ENCODE measurements at places on chromosomes 12 and 14.

DNA sequence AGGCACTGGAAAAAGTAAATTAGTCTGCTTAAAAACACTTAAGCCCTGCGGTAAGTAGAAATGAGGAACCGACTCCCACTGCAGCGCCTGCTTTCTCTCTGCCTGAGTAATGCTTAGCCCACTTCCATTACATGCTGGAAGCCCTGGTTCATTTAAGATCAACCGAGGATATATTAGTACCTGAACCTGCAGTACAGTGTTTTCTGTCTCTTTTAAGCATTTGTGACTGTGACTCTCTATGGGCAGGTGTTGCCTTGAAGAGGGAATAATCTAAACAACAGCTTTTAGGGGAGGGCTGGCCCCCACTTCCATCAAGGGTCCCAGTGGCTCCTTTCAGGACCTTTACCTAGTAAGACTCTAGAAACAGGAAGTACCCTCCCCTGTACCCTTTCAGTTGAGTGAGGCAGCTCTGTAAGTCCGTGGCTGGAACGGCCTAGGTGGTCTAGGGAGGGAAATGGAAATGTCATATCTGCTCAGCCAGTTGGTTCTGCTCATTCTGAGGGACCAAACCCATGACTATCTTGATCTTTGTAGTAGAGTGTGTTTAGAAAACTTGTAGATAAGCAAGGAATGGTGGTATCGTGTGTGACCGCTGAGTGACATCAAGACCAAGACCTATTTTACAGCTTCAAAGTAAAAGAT is 56.2 kb downstream of the FNTB start:
- no peak for DNase-seq

DNA sequence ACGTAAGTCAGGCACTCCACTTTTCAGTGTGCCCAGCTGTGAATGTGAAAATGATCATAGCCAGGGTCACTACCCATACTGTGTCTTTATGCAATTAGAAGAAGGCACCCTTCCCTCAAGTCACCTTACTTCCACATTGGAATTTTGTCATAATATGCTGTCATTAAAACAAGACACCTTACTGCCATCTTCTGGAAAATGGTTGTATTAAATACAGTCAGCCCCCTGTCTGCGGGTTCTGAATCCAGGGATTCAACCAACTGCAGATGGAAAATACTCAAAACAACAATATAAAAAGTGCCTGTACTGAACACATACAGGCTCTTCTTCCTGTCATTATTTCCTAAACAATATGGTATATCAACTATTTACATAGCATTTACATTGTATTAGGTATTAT is 70.2 kb upstream of the TBX5 start:
- DNase-seq: no peak

- DNase-seq: no peak
Observed at GRCh38 chr14:65549429-65549828, 136.9 kb downstream of the FUT8 start.

DNA sequence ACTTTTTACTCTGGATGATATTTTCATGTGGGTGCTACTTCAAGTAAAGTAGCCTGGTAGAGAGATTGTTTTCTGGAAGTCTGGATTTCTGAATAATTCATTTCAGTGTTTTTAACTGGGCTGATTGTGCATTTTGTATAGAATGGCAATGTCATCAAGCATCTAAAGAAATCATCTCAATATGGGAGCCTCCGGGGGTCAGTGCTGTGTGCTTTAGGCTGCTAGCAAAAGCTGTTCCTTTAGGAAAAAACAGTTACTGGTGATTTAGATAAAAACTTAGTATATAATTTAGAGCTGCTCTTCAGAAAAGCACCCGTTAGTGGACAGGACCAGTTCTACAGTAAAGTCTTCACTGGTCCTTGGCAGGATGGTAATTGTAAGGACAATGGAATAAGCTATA is 5.1 kb downstream of the UBE3B start:
- no peak for DNase-seq

DNA sequence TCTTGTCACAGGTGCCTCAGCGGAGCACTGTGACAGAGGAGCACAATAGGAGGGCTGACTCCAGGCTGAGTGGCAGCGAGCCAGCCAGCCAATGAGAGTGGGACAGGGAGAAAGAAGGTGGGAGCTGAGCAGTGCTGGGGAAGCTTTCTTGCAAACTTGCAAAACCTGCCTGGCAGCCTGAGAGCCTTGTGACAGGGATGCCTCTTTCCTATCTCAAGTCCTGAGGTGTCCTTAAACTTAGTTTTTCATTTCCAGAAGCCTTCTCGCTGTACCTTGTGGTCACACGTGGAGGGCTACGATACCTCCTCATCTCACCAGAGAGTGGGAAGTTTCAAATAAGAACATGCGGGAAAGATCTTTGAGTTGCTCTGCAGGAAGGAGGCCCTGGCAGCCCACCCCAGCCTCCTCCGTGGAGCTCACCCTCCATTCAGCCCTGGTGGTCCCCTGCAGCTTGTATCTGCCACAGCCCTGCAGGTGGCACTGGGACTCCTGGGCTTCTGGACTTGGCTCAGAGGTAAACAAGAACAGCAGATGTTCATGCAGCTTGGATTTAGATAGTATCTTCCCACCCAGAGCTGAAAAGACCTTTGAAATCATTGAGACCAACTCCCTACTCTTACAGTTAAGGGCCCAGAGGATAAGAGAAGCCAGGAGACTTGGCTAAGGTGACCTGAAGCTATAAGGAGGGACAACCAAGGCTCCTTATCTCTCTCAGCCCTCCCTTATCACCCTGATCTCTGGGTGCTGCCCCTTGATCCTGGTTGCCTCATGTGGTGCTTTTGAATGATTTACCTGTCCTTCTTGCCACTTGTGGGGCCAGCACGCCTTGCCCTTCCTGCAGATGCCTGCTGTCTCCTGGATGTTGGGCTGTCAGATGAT is 153.5 kb upstream of the MAX start:
- no peak for DNase-seq

DNA sequence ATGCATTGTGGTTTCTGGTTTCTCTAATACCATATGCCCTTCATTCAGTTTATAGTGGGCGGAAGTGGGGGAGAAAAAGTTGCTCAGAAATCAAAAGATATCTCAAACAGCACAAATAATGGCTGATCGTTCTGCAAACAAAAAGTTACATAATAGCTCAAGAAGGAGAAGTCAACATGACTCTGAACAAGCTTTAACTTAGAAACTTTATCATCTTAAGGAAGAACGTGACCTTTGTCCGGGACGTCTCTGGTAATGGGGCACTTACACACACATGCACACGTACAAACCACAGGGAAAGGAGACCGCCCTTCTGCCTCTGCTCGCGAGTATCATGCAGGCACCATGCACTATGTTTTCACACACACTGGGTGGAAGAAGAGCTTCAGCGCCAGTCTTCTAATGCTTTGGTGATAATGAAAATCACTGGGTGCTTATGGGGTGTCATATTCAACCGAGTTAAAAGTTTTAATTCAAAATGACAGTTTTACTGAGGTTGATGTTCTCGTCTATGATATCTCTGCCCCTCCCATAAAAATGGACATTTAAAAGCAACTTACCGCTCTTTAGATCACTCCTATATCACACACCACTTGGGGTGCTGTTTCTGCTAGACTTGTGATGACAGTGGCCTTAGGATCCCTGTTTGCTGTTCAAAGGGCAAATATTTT is 4.7 kb downstream of the FOS start:
- no peak for DNase-seq

DNA sequence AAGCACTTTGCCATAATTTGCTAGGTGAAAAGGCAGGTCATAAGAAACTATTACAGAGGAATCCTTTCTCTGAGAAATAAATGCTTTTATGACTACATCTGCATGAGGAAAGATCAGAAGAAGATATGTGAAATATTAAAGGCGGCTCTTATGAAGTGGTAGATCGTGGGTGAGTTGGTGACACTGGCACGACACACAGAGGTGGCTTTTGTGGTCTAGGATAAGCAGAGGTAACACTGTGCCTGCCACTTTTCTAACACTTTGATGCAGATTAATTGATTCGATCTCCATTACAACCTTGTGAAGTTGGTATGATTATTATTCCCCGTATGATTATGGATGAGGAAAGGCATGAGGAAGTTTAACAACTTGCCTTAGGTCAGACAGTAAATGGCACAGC is 60.0 kb upstream of the ELK3 start:
- no peak for DNase-seq

GRCh38 chr14:67405771-67406170 is 6.2 kb downstream of the PLEK2 start:
- DNase-seq: no peak

- DNase-seq: no peak
Observed at GRCh38 chr14:103679351-103679750, 35.9 kb downstream of the XRCC3 start.

DNA sequence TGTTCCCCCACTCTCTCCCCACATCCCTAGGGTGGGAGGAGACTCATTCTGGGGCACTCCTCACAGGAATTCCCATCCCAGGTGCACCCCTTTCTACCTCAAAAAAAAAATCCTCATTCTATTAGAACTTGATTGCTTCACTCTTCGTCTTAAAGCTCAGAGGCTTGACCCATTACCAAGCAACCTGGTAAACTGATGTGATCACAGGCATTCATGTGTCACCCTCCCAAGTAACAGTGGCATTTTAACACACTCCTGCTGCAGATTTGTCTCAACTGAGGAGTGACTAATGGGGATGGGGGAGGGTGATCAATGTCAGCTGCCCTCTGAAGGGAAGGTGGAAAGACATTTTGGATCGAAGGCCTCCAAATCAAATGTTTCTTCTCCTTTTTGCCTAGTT is 78.1 kb upstream of the PTHLH start:
- no peak for DNase-seq

- no peak for DNase-seq
Observed at GRCh38 chr14:36420149-36420687, 99.8 kb upstream of the MBIP start.

GRCh38 chr12:64497903-64498302 is 46.0 kb downstream of the TBK1 start:
- DNase-seq: no peak
